ENCODE measurements at places on chromosomes 3 and 15. TPM values are rescaled to one million over a fixed set of nuclear protein-coding genes. Genes with fewer than 3 reads are reported as not detected.
A peak's percentile ranks its signal among the peaks of the same experiment; 100 is the strongest.

RASGRP1 gene
- total RNA-seq, result 2.1 TPM

DNA sequence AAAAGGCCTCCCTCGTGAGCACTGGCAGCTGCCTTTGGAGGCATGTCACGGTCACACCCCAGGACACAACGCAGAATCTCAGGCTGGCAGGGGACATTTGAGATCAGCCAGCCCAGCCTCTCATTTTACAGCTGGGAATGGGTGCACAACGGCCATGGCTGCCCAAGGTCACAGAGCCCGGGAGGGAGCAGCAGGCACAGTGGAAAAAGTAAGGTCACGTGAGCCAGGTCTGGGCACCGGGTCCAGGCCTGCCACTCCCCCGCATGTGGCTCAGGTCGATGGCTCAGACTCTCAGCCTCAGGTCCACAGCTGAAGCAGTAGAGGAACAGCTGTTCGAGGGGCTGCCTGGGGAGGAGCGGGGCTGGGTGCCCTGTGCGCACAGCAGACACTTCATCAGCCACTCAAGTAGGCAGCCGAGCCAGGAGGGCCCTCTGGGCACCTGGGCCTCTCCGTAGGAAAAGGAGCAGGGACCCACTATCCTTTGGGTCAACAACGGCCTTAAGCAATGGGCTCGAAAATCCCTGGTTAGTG is 260.6 kb downstream of the GOLGA6L6 start:
- DNase-seq, result no peak

- DNase-seq, result peak; percentile 82
These were observed at the start of gene SERPINI1 for GRCh38 chr3:167735233-167736138. SERPINI1 (plus strand) TSS chr3:167735721; CDS start chr3:167789129, 53,408 bp downstream.

DNASE1L3 gene
- total RNA-seq, result 1.5 TPM

GRCh38 chr15:92159906-92160841 is 233.5 kb upstream of the ST8SIA2 start:
- peak; percentile 38 for DNase-seq

DNA sequence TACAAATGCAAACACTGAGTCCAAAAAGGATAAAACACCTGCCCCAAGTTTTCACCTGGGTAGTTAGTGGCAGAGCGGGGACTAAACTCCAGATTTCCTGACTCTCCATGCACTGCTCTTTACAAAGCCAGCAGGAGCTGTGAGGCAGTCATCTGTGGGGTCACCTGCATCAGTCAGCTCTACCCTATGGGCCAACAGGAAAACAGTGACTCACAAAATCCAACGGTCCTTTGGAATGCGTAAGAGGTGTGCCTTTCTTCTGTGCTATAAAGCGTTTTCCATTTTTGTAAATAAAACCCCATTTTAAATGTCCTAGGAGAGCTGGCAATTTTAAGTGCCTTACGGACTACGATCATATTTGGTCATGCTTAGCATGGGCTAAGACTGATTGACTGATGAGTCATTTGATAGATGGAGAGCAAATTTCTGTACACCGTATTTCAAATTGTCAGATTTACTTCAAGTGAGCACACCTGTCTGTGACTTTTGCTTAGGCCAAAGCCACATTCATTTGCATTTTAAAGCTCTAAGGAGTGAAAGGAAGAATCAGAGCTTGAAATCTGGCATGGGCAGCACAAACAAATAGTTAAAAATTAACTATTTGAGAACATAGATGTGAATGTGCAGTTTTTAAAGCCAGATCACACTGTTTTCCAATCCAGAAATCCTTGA is 4.4 kb upstream of the COL8A1 start:
- no peak for DNase-seq
